ENCODE measurements at places on chromosomes 5 and 9. TPM values are rescaled to one million over a fixed set of nuclear protein-coding genes. Genes with fewer than 3 reads are reported as not detected.

GRCh38 chr9:89756891-89757537, 152.2 kb downstream of the GADD45G start:
- DNase-seq: no peak

DNA sequence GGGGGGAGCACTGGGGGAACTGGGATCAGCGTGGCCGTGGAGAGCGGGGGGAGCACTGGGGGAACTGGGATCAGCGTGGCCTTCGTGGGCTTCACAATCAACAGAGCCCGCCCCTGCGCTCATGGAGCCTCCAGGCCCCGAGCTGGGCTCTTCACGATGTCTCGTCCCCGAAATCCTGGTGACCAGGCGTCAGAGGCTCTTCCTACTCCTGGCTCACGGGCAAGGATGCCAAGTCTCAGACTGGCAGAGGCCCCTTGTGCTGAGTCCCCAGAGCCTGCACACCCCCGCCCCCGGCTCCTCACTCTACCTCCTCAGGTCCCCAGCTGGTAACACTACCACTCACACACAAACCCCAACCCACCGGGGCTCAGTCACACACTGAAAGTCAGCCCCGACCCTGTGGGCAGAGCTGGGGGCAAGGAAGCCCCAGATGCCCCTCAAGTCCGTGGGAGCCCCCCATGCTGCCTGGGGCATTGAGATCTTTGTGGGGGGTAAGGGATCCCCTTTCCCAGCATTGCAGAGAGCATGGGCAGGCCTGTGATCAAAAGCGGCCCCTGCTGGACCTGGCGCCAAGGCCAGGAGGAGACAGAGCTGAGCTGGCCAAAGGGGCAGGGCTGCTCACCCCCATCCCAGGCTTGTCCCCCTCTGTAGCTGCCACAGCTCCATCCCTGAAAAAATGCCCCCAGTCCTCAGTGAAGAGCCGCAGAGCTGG, 26.7 kb downstream of the LHX3 start:
- no peak for DNase-seq

GRCh38 chr5:55540024-55540423, 5.3 kb upstream of the PLPP1 start:
- DNase-seq: no peak

The C7 gene
- 167 TPM for polyA plus RNA-seq

DNA sequence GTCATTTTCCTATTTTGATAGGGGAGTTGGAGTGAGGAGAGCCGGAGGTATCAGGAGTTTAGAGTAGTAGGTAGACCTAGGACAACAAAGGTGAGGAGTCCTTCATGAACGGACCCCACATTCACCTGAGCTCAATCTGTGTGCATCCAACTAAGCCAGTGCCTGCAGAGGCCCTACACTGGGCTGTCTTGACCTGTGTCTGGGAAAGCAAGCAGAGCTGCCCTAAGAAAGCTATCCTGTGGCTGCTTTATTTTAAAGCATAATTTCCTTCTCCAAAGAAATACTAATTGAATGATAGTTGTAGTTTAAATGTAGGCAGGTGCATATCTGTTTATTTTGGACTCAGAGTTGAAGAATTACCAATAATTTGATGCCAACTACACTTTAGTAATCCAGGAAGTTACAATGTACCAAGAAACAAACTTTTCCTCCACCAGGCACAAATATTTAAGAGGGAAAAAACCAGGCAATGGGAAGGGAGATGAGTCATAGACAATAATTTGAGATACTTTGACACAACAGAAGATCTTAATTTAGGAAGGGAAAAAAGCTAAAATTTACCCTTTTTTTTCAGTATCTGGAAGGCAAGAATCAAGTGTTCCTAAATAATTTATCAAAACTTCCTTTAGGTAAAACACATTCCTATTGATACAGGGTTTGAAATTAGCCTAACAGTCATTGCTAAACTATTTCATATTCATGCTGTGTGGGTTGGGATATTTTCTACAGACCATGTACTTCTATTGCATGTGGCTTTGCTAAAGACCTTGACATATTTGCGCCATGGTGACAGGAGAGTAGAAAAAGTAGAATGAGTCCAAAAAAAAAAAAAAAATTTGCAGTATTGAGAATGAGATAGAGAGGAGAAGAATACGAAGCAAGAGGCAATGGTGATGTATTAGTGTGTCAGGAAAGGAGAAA, 376.6 kb upstream of the TUSC1 start:
- DNase-seq: no peak

GRCh38 chr5:148454576-148454975, 70.8 kb downstream of the FBXO38 start:
- no peak for DNase-seq

The PCDHGC5 gene
- 0.34 TPM for polyA plus RNA-seq

The GABRB2 gene
- 1.9 TPM for polyA plus RNA-seq

GRCh38 chr5:160021831-160022446, 13.0 kb downstream of the TTC1 start:
- no peak for DNase-seq

The INSL6 gene
- polyA plus RNA-seq: 0.67 TPM

GRCh38 chr5:135213027-135213386, 179.0 kb upstream of the PITX1 start:
- no peak for DNase-seq

The KIAA1958 gene
- polyA plus RNA-seq: 16.6 TPM

- no peak for DNase-seq
Observed at GRCh38 chr9:133121915-133122550, 993 bp upstream of the RALGDS start.

DNA sequence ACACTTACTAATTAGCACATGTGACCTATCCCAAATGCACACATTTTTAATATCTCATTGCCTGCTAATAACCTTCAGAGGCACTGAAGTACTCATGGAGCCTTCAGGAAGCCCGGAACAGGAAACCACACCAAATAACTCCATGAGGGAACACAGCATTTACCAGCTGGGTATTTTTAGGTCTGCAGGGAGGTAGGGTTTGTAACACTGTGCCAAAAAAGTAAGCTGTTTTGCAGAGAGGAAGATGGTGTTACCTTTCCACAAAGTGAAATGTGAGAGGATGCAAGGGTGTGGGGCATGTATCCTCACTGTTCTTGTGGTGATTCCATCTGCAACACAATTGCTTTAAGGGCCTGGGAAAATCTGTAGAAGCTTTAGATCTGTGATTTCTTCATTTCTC, 64.4 kb downstream of the NUDT12 start:
- no peak for DNase-seq

The ZFP37 gene
- polyA plus RNA-seq: 13.0 TPM

The RASEF gene
- polyA plus RNA-seq: 7.3 TPM

GRCh38 chr9:70315389-70315788, 56.6 kb downstream of the SMC5 start:
- DNase-seq: no peak

The HAND1 gene
- not detected for polyA plus RNA-seq

DNA sequence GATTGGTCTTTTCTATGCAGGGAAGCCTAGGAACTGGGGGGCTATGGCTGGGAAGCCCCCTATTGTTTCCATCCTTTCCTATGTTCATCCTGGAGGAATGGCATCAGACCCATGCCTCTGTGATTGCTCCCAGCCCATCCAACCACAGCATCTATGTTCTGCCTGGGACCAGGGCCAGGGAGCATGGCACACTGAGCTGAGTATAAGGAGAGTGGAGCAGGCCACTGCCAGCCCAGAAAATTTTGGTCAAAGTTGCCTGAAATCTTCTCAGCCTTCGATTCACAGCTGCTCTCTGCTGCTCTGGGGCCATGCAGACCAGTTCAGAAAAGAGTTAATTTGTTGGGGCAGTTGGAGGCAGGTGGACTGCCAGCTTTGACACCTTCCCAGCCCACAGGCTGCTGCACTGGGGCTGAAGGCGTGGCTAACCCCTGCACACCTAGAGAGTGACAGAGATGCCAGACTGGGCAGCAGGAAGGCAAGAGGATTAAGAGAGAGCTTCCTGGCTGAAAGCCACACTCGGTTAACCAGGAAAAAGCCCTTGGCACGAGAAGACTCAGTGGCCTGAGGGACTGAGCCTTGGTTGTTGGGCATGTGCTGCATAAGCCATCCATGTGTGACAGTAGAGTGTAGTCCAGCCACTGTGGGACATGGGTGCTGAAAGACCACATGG, 12.1 kb downstream of the TGFBI start:
- DNase-seq: no peak
